Cardiac muscle cell (in vitro differentiated cells and primary cell): ENCODE measurements at places on chromosomes 5 and 9. TPM values are rescaled to one million over a fixed set of nuclear protein-coding genes. Genes with fewer than 3 reads are reported as not detected.

The TSSK1B gene
- 0.14 and 0.15 TPM in 2 replicates for total RNA-seq

The IRX2 gene
- 112 and 122 TPM in 2 replicates for total RNA-seq

The P4HA2 gene
- 41.0 and 51.3 TPM in 2 replicates for total RNA-seq

The CLINT1 gene
- total RNA-seq, result 47.0 and 56.2 TPM in 2 replicates

DNA sequence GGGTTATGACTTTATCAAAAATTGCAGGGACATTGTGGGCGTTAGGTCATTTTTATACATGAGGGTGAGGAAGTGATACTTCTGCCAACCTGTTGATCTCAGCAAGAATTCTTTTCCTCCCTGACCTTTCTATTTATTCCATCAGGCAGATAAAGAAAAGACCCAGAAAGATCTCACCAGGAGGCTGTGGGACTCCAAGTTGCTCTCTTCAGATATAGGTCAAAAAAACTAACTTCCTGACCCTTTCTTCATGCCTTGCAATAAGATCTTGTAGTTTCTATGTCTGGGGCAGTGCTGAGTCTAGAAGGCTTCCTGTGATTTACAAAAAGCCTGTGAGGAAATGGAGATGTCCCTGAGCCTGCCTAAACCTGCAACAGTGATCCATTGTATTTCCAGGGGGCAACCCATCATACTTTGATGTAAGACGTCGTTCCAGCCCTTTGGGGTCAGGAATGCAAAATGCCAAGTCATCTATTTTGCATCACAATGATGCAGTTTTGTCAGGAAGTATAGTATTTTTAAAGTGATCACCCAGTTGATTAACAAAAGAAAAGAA lies 22.0 kb upstream of the PIK3R1 start:
- no peak overlapping the region for H3K27ac ChIP-seq
- no peaks in the 10 kb centered on the region for H3K4me1 ChIP-seq
- H3K36me3 ChIP-seq, result no peaks in the 10 kb centered on the region
- DNase-seq, result no peak
- peaks cover 3% of the 10 kb centered on the region for H3K27me3 ChIP-seq

DNA sequence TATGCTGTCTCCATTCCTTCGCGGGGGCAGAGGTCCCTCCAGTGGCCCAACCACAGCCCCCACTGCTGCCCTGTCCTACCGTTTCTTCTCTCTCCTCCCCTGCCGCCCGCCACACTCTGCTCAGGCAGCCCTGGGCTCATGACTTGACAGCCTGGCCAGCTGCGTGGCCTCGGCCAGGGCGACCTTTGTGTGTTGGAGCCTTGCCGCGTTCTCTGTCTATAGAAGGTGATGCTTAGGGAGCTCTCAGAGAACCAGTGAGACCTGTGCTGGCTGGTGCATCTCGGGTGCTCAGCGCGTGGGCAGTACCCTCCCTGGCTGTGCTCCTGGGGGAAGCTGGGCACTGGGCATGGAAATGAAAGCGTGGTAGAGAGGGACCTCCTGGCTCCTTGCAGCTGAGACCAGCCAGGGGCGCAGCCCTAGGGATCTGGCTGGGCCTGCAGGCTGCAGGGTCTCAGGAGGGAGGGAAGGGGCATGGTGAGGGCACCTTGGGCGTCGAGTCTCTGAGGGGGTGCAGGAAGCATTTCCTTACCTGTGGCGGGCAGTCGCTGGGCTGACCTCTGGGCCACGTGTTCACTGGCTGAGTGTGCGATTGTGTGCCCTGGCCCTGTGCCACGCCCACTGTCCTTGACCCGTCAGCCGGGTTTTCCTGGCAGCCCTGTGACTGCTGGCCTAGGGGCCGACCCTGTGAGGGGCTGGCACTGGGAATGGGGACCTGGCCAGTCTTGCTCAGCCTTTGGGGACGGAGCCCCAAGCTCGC lies 50.3 kb downstream of the RXRA start:
- no peak overlapping the region for H3K27ac ChIP-seq
- no peak overlapping the region for H3K4me3 ChIP-seq
- H3K27me3 ChIP-seq, result no peaks in the 10 kb centered on the region

GRCh38 chr5:142584891-142585290 lies 101.0 kb downstream of the FGF1 start:
- no peak overlapping the region for H3K4me3 ChIP-seq
- no peak for DNase-seq
- H3K27me3 ChIP-seq, result no peaks in the 10 kb centered on the region
- H3K27ac ChIP-seq, result no peak overlapping the region

The FOXD4L4 gene
- total RNA-seq, result 0.07 and 0.42 TPM in 2 replicates

The CTXN3 gene
- not detected in 2 replicates for total RNA-seq

- H3K4me3 ChIP-seq, result no peak overlapping the region
- no peaks in the 10 kb centered on the region for H3K27me3 ChIP-seq
- H3K27ac ChIP-seq, result no peak overlapping the region
- H3K36me3 ChIP-seq, result no peaks in the 10 kb centered on the region
Observed at GRCh38 chr5:124398460-124398859, 348.0 kb downstream of the ZNF608 start.

GRCh38 chr9:9846557-9846956 lies 766.2 kb downstream of the PTPRD start:
- no peaks in the 10 kb centered on the region for H3K36me3 ChIP-seq
- no peak overlapping the region for H3K27ac ChIP-seq
- no peak for DNase-seq
- no peaks in the 10 kb centered on the region for H3K4me1 ChIP-seq
- H3K27me3 ChIP-seq, result no peaks in the 10 kb centered on the region
- H3K4me3 ChIP-seq, result no peak overlapping the region

The RFX3 gene
- 6.6 and 9.9 TPM in 2 replicates for total RNA-seq

The LCN12 gene
- 5.0 and 11.4 TPM in 2 replicates for total RNA-seq

DNA sequence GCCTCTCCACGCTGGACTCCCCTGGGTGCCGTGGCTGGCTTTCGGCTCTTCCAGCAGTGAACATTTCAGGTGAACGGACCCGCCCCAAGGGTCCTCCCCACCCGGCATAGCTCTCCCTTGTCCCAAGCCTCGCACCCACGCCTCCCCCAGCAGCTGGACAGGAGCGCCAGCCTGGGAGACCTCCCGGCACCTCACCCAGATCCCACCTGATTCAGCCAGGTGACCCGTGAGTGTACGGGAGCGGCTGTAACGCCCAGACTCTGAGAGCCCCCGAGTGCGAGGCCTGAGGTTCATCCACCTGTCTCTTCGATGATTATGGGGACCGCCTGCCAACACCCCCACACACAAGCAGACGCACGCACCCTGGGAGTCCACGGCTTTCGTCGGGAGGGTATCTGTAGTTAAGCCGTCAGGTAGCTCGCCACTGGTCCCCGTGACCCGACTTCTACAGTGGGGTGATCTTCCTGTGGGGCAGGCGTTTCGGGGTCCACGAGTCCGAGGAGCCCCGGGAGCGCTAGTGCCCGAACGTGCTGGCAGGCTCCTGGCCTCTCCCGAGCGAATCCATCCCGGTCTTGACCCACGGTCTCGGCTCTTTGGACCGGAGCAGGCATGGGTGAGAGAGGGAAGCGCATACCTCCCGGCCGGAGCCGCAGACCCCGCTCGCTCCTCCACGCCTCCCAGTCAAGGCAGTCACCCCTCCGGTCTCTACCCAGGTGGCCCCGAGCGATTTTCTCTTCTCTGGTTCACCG lies 14.9 kb downstream of the TRIM7 start:
- H3K27ac ChIP-seq, result no peak overlapping the region
- H3K4me3 ChIP-seq, result peak overlapping the region; percentile 69
- peaks cover 6% of the 10 kb centered on the region for H3K4me1 ChIP-seq
- no peaks in the 10 kb centered on the region for H3K36me3 ChIP-seq

The NR5A1 gene
- 0.12 TPM in 1 of 2 replicates, not detected in the other for total RNA-seq

GRCh38 chr5:80619086-80619485 lies 35.4 kb upstream of the MSH3 start:
- H3K36me3 ChIP-seq, result no peaks in the 10 kb centered on the region
- no peak for DNase-seq
- no peaks in the 10 kb centered on the region for H3K4me1 ChIP-seq
- no peak overlapping the region for H3K27ac ChIP-seq

The CARTPT gene
- total RNA-seq, result not detected in 2 replicates
